ENCODE measurements at places on chromosomes 6 and 20.

DNA sequence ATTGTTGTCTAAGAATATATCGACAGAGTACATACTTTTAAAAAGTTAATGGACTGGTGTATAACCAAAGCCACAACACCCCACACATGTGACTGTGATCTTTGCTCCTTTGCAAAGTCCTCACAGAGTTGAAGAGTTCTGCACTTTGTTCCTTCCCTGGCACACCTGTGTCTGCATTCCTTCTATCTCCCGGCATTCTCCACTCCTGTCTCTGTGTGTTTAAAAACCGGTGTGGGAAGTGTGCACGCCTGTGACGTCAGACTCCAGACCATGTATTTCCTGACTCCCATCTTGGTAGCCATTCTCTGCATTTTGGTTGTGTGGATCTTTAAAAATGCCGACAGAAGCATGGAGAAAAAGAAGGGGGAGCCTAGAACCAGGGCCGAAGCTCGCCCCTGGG lies at the start of gene IYD:
Gene IYD (plus strand): TSS at position 251 of the 400 bp plus-strand sequence. CDS start 20 bp downstream, at position 271.
- no peaks in the 10 kb centered on the region for H3K27me3 ChIP-seq
- H3K4me3 ChIP-seq: no peak within 1 kb of the TSS
- no peak for DNase-seq
- no peaks in the 10 kb centered on the region for H3K36me3 ChIP-seq

GRCh38 chr6:42436825-42437224 lies 14.9 kb downstream of the TRERF1 start:
- H3K4me3 ChIP-seq: no peak overlapping the region
- DNase-seq: no peak
- H3K27me3 ChIP-seq: no peaks in the 10 kb centered on the region
- H3K4me1 ChIP-seq: peaks cover 38% of the 10 kb centered on the region

- H3K36me3 ChIP-seq: no peaks in the 10 kb centered on the region
- no peak overlapping the region for H3K4me3 ChIP-seq
- no peaks in the 10 kb centered on the region for H3K27me3 ChIP-seq
- no peaks in the 10 kb centered on the region for H3K4me1 ChIP-seq
Observed at GRCh38 chr20:17155401-17155800, 71.4 kb upstream of the PCSK2 start.

DNA sequence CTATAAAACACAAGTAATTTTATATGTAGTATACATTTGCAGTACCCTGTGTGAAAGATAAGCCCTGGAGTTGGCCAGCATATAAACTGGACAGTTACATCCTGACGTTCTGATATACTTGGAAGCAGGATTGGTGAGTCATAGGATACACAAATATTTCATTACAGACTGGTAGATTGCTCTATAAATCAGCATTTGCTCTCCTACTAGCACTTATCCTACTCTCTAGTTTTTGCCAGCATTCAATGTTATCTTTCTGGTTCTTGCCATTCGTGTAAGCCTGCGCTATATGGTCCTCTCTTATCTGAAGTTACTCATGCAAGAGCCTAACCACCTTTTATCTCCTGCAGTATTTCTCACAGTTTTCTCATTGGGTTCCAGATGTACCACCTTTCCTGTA lies 680.2 kb upstream of the MMS22L start:
- no peaks in the 10 kb centered on the region for H3K27me3 ChIP-seq
- DNase-seq: no peak
- H3K4me3 ChIP-seq: no peak overlapping the region

GRCh38 chr20:37651932-37652331 lies 41.9 kb upstream of the CTNNBL1 start:
- DNase-seq: no peak
- H3K27ac ChIP-seq: no peak overlapping the region
- no peaks in the 10 kb centered on the region for H3K4me1 ChIP-seq
